Hypothalamus (tissue), 51 donors: ENCODE measurements at places on chromosomes 1 and 21.
A peak's percentile ranks its signal among the peaks of the same experiment; 100 is the strongest.

DNA sequence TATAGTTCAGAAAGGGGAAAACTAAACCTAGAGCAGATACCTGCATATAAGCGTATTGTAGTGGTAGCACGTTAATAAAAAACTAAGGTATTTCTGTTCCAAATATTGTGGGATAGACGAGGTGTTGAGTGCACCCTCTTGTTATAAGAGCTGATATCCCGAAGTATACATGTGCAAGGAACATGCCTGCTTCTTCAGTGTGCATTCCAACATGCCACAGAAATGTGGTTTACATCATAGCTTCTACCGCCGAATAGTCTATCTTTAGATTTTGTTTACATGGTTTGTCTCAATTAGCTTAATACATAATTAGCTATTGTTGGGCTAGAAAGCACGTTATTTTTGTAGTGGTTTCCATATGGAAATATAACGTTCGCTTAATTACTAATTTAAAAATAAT is 2.2 kb downstream of the CHRM3 start:
- DNase-seq: no peak

- no peak for DNase-seq
Measured at GRCh38 chr1:160403244-160403643, 2.9 kb downstream of the VANGL2 start.

DNA sequence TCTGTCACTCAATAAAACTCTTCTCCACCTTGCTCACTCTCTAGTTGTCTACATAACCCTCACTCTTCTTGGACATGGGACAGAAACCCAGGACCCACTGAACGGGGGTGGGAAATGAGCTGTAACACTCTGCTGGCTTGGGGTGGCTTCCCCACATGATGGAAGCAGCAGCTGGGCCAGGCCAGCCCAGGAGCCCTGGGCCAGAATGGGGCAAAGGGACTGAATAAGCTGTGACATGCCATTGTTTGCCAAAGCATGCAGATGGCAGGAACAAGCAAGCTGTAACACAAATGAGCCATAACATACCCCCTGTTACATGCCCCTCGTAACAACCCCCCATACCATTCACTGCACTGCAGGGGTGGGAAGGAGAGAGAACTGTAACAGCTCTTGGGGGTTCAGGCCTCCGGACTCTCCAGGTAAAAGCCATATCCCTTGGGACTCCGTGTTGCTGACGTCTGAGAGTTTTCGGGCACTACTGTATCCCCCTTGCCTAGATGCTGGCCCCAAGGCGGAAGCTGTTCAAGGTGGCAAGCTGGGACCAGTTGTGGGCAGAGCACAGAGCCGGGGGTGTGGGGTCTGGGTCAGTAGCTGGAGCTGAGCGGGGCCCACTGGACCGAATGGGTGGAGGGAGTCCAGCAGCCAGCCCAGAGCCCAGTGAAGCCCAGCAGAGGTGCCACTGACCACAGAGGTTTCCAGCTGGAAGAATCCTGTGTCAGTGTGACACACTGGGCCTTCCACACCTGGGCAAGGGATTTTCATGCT is 56.1 kb upstream of the DMRTB1 start:
- DNase-seq: no peak

DNA sequence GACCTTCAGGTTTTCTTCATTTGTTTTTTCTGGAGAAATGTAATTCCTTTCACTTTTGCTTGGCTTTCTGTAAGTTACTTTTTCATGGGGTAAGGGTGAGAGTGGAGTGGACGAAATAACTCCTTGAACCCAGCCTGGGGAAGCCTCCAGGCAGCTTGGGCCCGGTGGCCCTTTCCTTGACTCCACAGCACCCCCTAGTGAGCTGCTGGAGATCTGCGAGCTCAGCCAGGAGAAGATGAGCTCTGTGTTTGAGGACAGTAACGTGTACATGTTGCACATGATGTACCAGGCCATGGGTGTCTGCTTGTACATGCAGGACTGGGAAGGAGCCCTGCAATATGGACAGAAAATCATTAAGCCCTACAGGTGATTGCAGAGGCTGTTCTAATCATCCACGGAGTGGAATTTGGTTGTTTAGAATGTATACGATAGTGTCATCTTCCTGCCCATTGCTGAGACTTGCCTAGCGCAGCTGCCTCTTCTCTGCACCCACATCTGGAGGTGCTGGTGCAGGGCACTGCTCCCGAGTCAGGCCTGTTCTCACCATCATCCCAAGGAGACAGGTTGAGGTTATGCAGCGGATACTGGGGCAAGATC is 51.0 kb downstream of the SMYD2 start:
- DNase-seq: peak; percentile 57

DNA sequence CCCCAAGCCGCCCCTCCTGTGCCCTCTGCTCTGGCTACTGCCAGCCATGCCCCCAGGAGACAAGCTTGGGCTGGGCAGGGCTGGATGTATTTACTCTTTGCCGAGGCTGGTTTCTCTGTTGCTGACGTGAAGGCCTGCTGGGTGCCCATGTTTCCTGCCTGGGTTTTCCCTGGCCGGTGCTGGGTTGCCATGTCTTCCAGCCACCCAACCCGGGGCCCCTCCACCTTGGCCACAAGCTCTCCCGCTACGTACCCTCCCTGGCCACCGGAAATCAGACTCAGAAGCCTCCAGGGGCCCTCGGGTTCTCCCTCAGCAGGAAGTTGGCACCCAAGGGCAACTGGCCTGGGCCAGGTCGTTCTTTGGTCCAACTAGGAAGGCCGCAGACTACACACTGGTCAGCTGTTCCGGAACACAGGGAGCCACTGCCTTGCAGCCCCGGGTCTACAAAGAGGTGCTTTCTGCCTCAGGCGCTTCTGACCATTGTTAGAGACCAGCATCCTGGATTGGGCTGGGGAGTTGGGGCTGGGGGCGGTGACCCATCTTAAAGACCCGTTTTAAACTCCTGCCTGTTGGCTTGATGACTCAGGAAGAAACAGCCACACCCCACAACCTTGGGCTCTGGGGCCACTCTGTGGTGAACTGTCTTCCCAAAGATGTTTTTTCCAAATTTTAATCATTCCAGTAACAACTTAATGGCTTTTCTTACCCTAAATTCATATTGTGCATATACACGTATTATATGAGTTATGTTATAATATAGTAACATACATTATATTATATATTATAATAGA is 71.2 kb upstream of the RUNX3 start:
- no peak for DNase-seq

DNA sequence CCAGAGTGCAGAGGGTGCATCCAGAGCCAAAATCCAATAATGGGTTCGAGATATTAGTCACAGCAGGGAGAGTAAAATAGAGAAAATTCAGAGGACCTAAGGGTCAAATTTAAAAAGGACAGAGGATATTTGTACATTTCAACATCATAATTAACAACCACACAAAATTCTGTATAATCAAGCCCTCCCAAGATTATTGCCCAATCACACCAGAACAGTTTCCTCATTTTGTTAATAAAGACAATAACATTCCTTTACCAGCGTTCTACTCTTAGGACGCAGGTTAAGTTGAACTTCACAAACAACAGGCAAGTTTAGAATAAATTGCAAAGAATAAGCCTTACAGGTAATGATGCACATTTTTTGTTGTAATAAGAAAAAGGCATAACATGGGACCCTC is 462.8 kb downstream of the PTPRC start:
- DNase-seq: no peak

GRCh38 chr1:81414488-81415015 is 386.2 kb upstream of the ADGRL2 start:
- peak; percentile 13 for DNase-seq

GRCh38 chr1:43066578-43066977 is 105.5 kb downstream of the EBNA1BP2 start:
- no peak for DNase-seq

GRCh38 chr1:83836543-83836942 is 162.4 kb downstream of the TTLL7 start:
- DNase-seq: no peak

- DNase-seq: no peak
Measured at GRCh38 chr1:150887018-150887417, at the start of gene CTXND2. Gene CTXND2, plus strand, starts transcription at chr1:150887136. Its CDS starts 25,179 bp downstream, at chr1:150912315.

DNA sequence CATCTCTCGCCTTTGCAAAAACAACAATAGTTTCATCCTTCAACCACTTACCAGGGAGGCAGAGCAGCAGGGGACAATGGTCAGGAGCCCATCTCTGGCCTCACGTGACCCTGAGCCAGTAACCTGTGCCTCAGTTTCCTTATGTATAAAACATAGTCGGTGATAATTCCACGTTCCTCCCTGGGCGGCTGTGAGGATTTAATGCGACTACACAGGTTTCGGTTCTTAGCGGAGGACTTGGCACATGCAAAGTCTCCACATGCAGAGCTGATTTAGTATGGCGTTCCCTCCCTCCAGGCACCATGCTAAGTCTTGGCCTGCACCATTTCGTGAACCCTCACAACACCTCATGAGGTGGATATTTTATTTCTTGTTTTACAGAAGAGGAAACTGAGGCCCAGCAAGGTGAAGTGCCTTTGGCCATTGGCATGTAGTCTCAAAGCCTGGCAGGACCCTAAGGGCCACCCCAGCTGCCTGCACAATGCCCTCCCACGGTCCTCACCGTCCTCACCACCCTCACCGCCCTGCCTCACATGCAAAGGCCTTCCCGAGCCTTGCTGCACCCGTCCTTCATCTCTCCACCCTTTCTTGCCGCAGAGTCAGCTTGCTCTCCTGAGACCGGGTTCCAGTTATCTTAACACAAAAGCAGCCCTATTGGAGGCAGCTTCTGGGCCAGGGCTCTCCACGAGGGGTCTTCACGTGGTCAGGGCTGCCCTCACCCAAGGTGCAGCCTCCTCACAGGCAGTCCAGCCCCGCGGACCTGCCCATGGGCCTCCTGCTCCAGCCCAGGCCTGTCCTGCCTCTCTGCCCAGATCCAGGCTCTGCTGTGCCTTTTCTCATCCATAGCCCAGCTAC is 48.9 kb downstream of the SYF2 start:
- DNase-seq: no peak

GRCh38 chr1:161193561-161194235 is 5.2 kb downstream of the ADAMTS4 start:
- DNase-seq: peak; percentile 54

DNA sequence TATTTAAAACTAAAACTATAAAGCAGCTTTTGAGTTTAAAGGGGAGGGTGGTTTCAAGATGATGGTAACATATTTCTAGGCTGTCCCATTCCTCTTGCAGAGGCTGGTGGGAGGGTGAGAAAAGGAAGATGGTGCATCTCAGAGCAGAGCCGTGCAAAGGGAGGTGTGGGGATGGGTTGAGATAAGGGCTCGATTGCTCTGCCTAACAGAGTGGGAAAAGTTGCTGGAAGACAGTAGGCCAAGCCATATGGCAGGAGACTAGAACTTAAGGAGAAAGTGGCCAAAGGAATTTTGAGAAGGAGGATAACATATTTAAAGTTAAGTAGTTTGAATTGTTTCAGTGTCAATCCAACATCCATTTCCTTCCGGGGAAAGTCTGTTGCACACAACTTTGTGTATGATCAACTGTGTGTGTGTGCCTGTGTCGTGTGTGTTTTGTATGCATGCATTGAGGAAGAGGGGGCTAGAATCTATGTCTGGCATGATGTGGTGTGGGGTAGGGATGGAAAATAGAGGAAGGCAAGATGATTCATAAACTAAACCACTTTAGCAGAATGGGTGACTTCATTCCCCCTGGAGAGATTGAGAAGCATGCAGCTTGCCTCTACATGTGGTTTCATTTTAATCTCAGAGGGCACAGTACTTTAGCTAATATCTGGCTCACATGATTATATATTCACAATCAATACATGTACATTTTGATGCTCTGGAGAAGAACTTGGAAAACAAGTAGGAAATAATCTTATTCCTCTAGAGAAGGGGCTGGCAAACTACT is 145.0 kb upstream of the DNAH14 start:
- no peak for DNase-seq

- no peak for DNase-seq
Measured at GRCh38 chr1:55626326-55626725, 411.2 kb upstream of the USP24 start.

- no peak for DNase-seq
Measured at GRCh38 chr1:158067662-158068061, 74.2 kb downstream of the KIRREL1 start.

DNA sequence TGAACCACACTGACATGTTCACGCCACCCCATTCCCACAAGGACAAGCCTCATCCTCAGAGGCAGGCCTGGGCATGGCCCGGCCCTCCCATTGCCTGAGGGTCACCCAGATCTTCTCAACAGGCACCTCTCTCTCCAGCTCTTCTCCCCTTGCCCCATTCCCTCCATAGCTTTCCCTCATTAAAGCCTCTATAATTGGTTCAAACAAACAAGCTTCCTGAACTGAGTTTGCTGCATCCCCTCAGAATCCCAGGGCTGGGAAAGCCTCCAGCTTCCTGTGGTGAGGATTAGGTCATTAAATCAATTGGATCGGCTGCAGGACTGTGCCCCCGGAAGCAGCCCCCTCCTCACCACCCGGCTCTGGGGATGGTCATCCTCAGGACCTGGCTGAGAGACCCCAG is 18.9 kb downstream of the CTNNBIP1 start:
- DNase-seq: no peak

DNA sequence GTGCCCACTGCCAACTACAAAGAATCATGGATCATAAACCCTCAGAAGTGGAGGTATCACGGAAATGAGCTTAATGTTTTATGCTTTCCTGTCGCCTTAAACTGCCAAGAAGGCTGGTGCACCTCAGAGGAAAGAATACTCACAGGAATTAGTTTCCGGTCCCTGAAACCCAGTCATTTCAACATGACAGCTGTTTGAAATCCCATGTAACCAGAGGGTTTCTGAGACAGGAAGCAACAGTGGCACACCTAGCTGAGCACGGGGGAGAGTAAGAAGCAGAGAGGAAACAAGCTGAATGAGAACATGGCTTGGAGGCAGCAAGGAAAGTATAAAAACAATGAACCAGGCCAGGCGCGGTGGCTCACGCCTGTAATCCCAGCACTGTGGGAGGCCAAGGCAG is 3.9 kb downstream of the JAK1 start:
- DNase-seq: no peak

DNA sequence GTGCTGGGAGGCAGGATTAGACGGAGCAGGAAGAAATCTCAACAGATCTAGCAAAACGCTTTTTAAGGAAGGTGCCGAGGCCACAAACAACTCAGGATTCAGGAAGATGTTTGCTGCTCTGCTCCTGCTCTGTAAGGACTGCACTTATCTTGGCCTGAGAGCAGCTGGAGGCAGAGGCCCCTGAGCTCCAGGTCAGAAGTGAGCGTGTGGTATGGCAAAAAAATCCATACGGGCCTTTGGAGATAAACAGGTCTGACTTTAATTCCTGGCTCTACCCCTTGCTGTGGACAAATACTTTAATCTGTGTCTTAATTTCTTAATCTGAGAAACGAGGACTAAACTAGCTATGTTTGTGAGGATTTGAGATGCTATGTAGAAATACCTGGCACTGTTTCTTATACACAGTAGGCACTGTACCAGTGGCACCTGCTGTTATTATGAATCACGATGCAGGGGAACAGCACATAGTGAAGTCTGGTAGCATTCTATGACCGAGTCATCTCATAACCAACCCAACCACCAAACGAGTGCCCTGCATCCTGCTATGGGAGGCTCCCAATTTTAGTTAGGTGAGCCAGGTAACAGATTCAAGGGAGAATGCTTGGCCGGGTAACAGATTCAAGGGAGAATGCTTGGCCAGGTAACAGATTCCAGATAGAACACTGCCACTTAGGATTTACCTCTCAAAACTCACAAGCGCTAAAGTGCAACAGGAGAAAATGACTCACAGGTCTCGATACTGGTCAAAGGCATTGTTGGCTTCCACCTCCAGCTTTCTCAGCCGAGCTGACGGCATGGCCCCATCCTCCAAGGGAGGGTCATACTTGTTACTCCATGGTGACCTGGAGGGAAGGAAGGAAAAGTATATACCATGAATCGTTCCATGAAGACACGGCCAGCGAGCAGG is 65.9 kb downstream of the SLC66A1 start:
- DNase-seq: no peak
